ENCODE measurements at places on chromosomes 16 and 17.

DNA sequence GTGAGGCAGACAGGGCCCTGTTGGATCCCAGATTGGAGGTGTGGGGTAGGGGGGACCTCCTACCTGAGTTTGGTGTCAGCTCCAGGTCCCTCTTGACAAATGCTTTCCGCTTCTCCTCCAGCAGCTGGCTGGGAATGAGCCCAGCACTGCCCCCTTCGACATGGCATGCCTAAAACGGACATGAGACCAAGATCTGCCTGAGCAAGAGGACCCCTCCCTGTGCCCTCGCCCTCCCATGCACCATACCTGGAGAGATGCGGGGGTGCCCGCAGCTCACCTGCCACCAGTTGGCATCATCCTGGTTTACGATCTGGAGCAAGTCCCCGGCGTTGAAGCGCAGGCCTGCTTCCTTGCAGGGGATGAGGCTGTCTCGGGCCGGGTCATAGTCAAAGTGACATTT is 26.2 kb downstream of the MPP2 start:
- no peak for DNase-seq

DNA sequence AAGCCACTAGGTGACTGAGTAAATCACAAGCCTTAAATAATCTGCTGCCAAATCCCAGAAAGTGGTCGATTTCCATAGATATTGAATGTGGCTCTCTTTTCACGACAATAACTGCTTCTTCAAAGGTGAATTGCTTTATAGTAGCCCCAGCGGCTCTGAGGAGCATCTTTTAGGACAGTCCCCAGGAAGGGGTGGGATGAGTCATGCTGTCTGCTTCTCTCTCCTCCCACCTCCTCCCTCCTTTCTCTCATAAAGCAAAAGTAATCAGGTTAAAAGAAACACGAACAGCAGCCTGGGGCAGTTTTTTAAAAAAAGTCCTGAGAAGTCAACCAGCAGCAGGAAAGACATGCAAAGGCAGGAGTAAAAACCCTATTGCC is 1.8 kb downstream of the KIAA0513 start:
- DNase-seq, result peak; percentile 58

GRCh38 chr17:34378664-34379101 is 15.7 kb upstream of the CCL1 start:
- no peak for DNase-seq

DNA sequence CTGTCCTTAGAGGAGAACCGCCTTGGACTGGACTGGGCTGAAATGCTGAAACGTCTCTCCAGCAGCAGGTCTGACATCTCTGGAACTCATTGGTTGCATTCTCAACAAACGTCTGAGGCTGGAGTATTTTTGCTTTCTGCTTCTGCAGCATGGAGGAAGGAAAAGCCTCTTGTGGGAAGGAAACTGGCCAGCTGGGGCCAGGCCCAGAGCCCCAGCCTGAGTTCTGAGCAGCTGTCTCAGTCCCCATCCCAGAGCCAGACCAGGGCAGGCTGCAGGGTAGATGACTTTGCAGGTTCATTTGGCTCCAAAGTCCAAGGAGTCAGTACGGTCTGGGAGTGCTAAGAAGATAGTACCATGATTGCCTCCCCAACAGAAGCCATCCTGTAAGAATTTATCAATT is 18.3 kb downstream of the TEKT3 start:
- no peak for DNase-seq

- no peak for DNase-seq
These were observed 2.0 kb upstream of the AATF start for GRCh38 chr17:36946726-36947091.

DNA sequence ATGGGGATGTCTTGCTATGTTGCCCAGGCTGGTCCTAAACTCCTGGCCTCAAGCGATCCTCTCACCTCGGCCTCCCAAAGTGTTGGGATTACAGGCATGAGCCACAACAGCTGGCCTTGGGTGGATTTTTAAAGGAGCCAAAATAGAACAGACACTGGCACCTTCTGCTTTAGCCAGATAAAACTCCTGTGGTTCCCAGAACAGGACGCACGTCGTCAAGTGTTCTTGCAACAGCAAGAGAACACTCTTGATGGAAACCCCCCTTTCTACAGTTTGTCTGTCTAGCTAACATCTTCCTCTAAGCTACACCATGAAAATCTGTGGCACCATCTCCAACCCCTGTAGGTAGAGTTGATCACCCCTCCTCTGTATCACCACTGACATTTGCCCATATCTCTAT is 122.6 kb downstream of the NPIPB5 start:
- DNase-seq, result no peak

- DNase-seq, result no peak
These were observed 20.0 kb downstream of the ACE start for GRCh38 chr17:63496663-63497400.

- DNase-seq, result no peak
These were observed 24.8 kb upstream of the ALOX15 start for GRCh38 chr17:4666296-4666695.

DNA sequence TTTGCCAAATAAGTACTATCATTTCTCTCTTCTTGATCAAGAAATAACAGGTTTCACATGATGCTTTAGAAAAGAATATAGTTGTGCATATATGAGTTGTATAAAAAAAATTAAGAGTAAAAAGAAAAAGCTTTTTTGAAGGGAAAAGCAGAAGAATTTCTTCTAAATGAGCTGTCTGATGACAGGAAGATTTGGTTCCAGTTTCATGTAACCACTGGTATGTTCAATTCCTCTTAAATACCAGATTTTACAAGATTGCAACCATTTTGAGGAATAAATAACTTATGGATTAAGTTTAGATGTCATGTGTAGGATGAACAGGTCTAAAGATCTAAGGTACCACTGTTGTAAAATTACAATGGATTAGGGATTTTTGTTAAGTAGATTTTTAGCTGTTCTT is 45.0 kb downstream of the VMP1 start:
- no peak for DNase-seq

DNA sequence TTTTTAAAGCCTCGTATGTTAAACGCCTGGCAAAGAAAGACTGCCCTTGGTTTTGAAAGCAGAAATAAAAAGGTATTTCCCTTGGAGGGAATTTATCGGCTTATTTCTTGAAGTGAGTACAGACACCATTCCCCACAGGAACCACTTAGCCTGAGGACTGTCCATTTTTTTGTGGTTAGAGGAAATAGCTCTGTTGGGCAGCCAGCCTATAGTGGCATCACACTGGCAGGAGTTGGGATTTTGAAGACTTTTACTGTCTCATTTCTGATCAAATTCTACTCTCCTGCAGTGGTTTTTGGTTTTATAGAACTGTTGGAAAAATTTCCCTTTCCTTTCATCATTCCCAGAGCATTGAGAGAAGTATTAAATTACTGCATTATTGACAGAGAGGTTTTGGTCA is 34.1 kb upstream of the CDC6 start:
- no peak for DNase-seq

GRCh38 chr17:77634710-77635109 is 323.8 kb upstream of the TNRC6C start:
- no peak for DNase-seq

GRCh38 chr16:14669776-14670175 is 24.3 kb downstream of the PLA2G10 start:
- no peak for DNase-seq

DNA sequence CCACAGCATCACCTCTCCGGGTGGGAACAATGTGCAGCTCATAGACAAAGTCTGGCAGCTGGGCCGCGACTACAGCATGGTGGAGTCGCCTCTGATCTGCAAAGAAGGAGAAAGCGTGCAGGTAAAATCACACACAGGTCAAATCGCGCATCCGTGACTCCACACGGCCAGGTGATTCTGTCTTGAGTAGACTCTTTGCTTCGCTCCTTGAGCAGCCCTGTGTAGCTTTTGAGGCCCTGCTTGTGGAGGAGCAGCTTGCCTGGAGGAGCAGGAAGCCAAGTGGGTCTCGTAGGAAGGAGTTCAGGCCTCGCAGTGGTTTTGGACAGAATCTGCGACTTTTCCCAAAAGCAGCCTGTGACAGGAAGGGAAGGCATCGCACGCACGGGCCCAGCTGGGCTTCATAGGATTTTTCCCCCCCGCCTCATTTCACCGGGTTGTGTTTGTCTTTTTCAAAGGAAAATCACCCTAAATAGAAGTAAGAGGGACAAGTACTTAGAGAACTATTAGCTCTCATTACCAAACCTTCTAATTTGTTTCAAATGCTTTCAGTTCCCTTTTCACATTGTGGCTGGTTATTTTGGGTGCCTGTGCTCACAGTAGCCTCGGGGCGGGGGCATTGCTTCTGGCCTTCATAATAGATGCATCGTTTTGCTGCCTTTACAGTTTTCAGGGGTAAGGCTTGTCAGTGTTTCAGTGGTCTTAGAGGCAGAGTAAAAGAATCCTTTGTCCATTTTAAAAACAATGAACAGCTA is 71.5 kb downstream of the SEC14L1 start:
- DNase-seq, result no peak

- no peak for DNase-seq
These were observed 5.2 kb upstream of the SPHK1 start for GRCh38 chr17:76379275-76379641.

- DNase-seq, result peak; percentile 74
These were observed 6.5 kb downstream of the SCGB1C2 start for GRCh38 chr17:143785-144281.

DNA sequence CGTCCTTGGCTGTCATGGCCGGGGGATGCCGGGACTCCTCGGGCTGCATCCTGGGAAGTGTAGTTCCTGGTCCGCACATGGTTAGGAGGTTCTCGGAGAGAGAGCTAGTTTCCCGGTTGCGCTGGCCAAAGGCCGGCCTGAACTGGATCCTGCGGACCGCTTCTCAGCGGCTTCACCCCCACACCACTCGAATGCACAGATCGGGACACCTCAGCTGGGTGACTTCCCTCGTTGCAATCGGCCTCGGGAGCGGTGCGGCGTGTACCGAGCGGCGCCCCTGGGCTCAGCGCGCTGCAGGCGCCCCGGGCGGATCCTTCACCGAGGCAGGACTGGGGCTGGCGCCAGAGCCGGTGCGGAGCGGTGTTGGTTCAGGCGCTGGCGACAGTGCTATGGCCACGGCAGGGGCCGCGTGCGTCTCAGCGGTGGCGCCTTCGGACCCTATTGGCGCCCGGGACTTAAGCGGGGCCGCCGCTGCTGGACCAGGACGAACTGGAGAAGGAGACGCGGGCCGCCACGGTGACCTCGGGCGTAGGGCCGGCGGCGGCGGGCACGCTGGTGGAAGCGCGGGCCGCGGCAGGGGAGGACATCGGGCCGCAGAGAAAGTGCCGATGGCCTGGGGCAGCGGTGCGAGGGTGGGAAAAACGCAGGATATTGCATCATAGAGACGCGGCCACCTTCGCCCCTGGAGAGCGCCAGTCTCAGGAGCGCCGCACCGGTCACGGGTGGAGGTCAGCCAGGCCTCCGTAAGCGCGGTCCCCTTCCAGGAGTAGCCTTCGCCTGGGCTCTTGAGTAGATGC is 11.4 kb downstream of the ZNF629 start:
- peak; percentile 45 for DNase-seq

GRCh38 chr16:29806099-29806579 is at the start of gene MAZ:
MAZ (plus strand) TSS chr16:29806529; CDS start chr16:29806702, 173 bp downstream.
- peak; percentile 66 for DNase-seq

GRCh38 chr16:65059406-65059980 is 62.4 kb downstream of the CDH11 start:
- DNase-seq, result no peak

- DNase-seq, result peak; percentile 22
These were observed 54.6 kb downstream of the ABCC12 start for GRCh38 chr16:48101069-48101674.

DNA sequence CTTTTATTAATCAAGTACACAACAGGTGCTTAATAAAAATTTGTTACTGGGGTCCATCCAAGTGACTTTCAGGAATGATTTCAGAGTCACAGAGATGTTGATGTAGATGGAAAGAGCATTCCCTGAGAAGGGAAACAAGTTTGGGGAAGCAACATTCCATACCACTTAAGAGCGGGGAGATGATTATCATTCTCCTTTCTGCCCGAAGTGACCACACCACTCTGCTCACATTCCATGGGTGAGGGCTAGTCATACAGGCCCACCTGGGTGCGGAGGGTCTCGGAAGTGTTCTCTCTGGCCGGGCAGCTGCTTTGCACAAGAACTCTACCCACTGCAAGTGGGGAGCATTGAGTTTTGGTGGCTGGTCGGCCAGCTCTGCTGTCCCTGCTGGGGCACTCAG is 231.4 kb downstream of the SNX29 start:
- DNase-seq, result no peak

- no peak for DNase-seq
These were observed 407 bp upstream of the TMEM94 start for GRCh38 chr17:75456039-75456416.

DNA sequence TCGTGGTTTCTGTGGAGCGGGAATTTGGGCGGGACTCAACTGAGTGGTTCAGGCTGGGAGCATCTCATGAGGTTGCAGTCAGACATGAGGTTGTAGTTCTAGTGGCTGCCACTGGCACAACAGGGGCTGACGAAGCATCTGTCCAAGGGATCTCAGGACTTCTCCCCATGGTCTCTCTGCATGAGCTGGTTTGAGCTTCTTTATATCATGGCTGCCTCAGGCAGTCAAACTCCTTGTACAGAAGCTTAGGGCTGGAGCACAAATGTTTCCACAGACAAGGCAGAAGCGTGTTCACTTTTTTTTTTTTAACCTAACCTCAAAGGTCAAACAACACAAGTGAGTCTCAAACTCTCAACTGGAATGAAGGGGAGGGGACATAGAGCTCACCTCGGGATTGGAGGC is 243.3 kb downstream of the MSI2 start:
- no peak for DNase-seq

DNA sequence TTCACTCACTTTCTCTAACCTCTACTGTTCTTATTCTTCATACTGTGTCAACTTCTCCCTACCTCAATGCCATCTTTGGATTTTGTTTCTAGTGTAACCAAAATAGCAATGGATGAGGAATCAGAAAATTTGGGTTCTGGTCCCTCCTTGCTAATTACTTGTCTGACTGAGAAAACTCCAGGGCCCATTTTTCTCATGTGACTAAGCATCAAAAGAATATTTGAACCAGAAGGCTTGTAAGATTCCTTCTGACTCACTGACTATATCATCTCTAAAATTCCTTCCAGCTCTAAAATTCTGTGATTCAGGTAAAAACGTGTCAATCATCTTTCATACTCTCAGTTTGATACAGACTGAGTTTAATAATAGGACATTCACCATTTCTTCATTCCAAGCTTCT is 57.9 kb downstream of the BRIP1 start:
- no peak for DNase-seq
